ENCODE measurements at places on chromosomes 7 and 10.
A peak's percentile ranks its signal among the peaks of the same experiment; 100 is the strongest.

DNA sequence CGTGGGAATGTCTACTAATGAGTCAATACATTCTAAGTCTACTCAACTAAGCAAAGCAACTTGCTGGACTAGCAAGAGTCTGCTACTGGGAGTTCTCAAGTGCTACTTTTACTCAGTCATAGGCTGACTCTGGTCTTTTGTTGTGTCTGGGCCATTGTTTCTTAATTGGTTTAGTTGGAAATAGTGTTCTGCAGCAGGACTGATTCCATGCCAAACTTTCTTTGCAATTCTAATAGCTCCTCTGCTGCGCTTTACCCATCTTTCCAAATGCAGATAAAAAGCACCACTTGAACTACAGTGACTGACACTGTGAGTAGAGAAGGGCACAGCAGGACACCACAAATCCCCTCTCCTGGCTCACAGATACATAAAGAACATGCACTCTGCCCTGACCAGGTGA, 125.7 kb downstream of the CD36 start:
- no peak for DNase-seq

DNA sequence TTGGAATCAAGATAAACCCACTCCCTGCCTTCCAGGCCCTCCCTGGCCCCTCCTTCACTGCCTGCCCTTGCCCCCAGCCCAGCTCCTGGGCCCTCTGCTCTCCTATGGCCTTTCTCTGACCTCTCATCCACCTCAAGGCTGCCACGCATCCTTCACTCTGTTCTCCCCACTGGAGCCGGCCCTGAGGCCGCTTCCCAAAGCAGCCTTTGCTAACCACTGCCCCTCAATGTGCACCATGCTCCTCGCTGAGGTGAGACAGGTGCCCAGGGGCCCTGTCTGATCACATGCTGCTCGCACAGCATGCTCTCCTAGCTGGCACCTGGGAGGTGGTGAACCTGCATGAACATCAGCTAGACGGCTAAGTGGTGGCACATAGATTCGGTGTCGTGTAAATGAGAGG, 138.5 kb upstream of the RET start:
- DNase-seq: no peak

DNA sequence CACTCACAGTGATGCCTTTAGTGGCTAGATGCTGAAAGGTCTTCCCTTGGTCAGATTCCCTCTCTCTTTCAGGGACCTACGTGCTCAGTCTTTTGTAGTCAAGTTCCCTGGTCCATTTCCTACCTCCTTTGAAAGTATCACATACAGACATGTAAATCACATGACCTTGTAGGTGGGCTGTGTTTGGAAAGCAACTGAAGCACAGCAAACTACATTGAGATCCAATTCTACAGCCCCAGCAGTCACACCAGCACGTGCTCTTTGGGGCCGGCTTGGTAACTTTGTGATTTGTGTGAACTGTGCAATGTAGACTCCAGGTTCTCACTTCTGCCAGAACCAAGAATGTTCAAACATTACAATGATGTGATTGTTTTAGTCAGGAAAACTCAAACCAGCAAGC, 89.7 kb upstream of the PLPP4 start:
- no peak for DNase-seq

DNA sequence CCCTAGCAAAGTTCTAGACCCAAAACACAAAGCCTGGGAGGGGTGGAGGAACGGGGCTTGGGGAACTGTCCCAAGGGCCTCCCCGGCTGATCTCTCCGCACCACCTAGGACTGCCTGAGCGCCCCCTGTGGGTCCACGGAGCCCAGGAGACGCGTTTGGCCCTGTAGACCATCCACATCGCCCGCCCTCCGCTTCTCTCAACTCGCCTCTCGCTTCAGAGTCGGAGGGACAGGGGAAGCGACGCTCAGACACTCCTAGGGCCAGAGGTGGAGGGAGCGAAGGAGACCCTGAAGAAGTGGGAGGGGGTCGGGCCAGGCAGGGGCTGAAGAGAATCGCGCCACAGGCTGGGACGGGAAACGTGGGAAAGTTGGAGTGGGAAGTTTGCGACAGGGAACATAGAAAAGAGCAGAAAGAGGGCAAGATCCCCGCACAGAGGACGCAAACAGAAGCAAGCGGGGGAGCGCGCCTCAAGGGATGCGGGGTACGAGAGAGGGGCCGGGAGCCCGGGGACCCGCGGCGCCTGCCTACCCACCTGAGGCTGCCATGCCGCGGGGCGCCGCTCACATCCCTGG, 378 bp downstream of the PIK3AP1 start:
- no peak for DNase-seq

DNA sequence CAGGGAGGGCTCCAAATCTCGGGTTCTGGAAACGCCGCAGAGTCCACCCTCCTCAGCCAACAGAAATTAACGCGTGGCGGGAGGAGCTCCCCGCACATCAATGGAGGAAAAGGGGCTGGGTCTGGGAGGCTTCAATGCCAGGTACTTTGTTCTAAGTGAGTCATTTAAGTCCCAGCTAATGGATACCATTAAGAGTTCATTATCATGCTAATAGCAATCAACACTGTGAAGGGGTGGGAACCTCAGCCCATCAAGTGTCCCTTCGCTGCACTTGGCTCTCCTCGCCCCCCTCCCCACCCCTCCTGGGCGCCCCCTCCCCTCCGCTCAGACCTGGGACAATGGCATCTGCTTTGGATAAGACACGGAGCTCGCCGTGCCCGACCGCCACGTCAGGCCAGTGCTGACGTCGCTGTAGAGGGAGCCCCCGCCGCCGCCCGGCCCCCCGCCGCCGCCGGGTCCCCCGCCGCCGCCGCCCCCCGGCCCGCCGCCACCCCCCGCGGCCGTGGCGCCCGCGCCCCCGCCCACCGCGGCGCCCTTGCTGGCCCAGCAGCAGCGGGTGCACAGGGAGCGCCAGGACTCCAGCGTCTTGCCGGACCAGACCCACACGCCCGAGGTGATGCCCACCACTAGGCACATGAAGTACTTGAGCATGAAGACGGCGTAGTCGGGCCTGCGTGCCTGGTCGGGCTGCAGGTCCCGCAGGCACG, 2.9 kb downstream of the FZD8 start:
- no peak for DNase-seq

DNA sequence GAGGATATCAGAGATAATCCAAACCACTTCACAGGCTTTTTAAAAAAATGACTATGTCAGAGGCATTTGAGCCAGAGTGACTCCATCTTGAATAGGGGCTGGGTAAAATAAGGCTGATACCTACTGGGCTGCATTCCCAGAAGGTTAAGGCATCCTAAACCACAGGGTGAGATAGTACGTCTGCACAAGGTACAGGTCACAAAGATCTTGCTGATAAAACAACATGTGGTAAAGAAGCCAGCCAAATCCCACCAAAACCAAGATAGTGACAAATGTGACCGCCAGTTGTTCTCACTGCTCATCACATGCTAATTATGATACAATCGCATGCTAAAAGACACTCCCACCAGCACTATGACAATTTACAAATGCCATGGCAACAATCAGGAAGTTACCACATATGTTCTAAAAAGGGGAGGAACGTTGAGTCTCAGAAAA, 177.5 kb downstream of the RAPGEF5 start:
- DNase-seq: no peak

- peak; percentile 69 for DNase-seq
Measured at GRCh38 chr7:131633342-131633843, 77.0 kb upstream of the PODXL start.

DNA sequence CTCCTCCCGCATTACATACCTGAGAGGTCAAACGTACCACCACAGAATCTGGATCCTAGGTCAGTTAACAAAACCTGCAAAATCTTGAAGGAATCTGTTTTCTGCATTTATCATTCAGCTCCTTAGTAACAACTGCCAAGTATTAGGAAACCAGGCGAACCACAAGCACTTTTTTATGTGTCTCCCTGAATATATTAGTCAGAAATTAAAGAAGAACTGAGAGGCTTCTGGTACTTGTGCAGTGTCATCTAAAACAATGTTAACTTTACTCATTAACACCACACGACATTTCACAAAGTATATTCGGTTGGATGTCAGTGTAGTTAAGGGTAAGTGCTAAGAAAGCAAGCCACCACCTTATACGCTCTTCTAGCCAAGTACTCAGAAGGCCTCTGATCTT, 2.5 kb downstream of the CCDC6 start:
- DNase-seq: peak; percentile 35

DNA sequence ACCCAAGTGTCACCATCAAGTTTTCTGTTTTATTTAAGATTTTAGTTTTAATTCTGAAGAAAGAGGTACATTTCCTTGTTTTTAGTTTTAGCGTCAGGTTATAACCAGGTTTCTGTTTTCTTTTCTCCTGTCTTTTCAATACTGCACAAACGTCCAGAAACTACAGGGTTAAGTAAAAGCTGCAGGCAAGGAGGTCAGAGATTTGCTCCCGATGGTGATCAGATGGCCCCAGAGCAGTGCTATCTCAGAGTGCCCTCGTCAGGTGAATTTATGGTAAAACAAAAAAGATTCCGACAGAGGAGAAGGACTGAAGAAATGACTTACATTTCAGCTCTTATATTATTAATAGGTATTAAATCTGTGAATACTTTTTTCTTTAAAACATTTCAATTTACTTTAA, 128.2 kb downstream of the STRA8 start:
- DNase-seq: no peak

DNA sequence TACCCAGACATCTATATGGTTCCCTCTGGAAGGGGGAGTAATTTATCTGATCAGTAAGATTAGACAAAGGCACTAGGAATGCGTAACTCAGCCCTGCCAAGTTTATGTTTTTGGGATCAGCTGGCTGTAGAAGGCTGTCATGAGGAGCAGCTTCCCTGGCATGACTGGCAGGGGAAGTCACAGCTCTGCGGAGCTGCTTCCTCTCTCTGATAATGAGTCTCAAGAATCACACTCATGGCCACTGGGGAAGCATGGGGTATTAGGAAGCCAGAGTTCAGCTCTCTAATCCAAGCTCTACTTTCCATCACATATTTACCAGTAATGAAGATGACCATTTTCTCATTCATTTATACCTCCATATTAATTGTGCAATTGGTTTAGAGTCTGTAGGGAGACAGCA, 758.9 kb downstream of the GRM8 start:
- no peak for DNase-seq

DNA sequence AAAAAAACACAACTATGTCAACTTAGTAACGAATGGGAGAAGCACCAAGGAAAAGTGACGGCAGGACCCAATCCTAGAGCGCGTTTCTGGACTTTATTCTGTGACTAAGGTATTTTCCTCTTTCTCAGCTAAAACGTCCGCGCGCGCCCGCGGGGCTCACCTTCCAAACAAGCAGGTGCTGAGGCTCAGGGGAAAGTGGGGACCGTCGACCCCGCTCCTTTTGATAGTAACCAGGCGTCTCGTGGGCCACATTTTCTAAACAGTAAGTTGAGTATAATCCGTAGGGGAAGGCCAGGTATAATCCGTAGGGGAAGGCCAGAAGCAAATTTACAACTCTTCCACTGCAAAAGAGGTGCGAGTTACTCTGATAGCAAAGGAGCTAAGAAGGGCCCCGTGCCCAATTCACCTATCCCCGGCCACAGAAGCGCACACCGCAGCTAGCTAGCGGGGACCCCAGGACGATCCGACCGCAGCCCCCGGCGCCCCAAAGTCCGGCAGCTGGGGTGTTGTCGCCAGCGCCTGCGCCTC, 743 bp downstream of the MKI67 start:
- DNase-seq: no peak

DNA sequence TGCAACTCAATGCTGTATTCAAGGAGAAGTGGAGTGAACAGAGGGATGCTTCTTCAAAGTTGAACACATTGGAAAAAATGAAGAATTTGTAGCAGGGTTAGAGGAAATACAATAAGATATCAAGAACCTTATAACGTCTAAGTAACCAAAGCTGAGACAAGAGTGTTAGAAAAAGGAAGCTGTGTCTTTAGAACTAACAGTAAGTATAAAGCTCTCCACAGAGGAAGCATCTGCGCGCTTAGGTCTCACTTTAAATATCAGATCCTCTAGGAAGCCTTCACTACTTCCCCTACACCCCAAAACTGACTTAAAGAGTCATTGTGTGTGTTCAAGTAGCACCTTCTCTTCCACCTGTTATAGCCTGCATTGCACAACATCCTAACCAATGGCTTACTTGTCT, 43.0 kb downstream of the CH25H start:
- DNase-seq: no peak

DNA sequence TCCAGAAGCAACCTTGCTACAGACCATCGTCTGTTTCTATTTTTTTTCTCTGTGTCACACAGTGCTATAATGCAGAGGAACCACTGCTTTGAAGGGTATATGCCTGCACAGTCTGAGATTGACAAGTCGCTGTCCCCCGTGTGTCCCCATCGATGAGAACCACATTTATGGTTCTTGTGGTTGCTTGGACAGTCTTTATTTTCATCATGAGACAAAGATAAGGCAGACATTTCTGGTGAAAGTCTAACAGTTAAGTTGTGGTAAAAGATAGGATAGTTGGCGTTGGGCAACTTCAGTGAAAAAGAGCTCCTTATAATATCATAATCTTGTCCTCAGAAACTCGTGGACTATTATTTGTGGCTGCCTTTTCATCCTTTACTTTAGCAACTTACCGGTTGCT, 6.3 kb upstream of the AKR1E2 start:
- DNase-seq: no peak

GRCh38 chr7:1377111-1377909, 82.0 kb downstream of the MICALL2 start:
- no peak for DNase-seq

- no peak for DNase-seq
Measured at GRCh38 chr7:137657476-137658189, 189.1 kb downstream of the DGKI start.

- no peak for DNase-seq
Measured at GRCh38 chr10:47369251-47369894, 14.7 kb downstream of the ZNF488 start.

DNA sequence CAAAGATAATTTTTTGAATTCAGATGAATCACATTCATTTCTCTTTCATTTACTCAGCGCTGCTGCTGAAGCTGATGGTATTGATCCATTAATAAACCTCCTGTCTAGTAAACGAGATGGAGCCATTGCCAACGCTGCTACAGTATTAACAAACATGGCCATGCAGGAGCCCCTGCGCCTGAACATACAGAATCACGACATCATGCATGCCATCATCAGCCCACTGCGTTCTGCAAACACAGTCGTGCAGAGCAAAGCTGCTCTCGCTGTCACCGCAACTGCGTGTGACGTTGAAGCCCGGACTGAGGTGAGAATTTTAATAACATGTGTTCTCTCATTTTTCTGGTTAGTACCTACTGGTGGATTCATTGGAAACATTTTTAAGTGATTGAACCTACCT, 70.2 kb downstream of the ARMC3 start:
- DNase-seq: no peak

DNA sequence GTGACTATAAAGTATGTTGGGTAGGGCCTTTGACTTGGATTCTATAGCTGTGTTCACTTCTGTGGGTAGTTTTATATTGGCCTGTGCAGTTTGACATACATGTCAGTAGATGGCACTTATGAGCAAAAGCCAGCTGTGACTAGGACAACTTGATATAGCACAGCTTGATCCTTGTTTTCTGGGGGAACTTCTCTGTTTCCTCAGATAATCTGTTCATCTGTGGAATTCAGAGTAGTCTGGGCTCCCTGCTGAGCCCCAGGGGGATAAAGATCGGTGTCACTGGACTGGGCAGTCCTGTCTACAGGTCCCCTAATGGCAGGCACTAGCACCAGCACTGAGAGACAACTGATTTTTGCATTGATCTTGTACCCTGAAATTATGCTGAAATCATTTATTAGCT, 25.4 kb downstream of the CYP2C9 start:
- peak; percentile 0 for DNase-seq

Data from foreskin fibroblast (primary cell).